Inflammatory macrophage (primary cell): ENCODE measurements at places on chromosomes 12 and 14.

- no peak for DNase-seq
These were observed at the start of gene JPH4 for GRCh38 chr14:23578560-23579310. Gene JPH4, minus strand, starts transcription at chr14:23578790. Its CDS starts 1,337 bp downstream, at chr14:23577453.

DNA sequence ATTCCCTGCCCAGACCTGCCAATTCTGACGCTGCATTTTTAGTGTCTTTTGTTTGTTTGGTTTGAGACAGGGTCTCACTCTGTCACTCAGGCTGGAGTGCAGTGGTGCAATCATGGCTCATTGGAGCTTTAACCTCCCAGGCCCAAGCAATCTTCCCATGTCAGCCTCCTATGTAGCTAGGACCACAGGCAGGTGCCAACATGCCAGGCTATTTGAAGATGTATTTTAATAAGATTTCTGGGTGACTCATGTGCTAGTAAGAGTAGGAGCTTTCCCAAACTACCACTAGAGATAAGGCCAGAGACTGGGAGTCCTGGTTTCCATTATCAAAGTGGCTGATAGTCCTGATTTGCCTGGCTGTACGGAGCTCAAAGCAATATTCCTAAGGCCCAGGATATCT lies 693.3 kb downstream of the MED13L start:
- no peak for DNase-seq

- DNase-seq, result no peak
These were observed 126.9 kb downstream of the GPHN start for GRCh38 chr14:66634876-66635275.

- DNase-seq, result no peak
These were observed 142.6 kb upstream of the CPSF6 start for GRCh38 chr12:69096669-69097335.

GRCh38 chr12:79016181-79016580 lies 151.6 kb downstream of the SYT1 start:
- DNase-seq, result no peak

DNA sequence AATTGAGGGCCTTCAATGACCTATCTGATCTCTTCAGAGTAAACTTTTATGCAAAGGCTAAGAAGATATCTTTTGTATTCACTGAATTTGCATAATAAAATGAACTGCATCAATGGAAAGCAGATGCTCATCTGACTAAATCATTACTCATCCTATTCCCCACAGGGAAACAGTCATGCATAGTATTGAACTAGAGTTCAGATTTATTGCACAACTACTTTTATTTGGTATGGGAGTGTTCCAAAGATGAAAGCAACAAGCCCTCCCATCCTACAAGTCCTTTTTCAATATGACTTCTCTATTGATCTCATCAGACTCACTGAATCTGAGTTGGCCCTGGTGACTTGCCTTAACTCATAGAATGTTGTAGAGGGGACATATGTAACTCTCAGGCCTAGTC lies 159.8 kb downstream of the KITLG start:
- DNase-seq, result no peak

- DNase-seq, result peak; percentile 16
These were observed 166.8 kb downstream of the DAD1 start for GRCh38 chr14:22422238-22422637.
